ENCODE measurements at places on chromosomes 12 and 14. TPM values are rescaled to one million over a fixed set of nuclear protein-coding genes. Genes with fewer than 3 reads are reported as not detected.

The KRT72 gene
- not detected for polyA plus RNA-seq

The PSMB11 gene
- not detected for polyA plus RNA-seq

The PAH gene
- not detected for polyA plus RNA-seq

The OR10P1 gene
- polyA plus RNA-seq, result not detected

The GALC gene
- 4.2 TPM for polyA plus RNA-seq

The SLCO1A2 gene
- not detected for polyA plus RNA-seq

The TMPRSS12 gene
- polyA plus RNA-seq, result not detected

The DIO2 gene
- not detected for polyA plus RNA-seq

The GARIN6 gene
- polyA plus RNA-seq, result not detected

The BCL2L14 gene
- not detected for polyA plus RNA-seq

The LRRC10 gene
- not detected for polyA plus RNA-seq

The MVK gene
- polyA plus RNA-seq, result 2.6 TPM

The NUAK1 gene
- not detected for polyA plus RNA-seq

The ITGA7 gene
- 0.13 TPM for polyA plus RNA-seq

All from IgD-negative memory B cell (primary cell).